ENCODE measurements at places on chromosomes 7 and 10.
A peak's percentile ranks its signal among the peaks of the same experiment; 100 is the strongest.

GRCh38 chr10:79112881-79113431 is 44.2 kb downstream of the ZMIZ1 start:
- no peak overlapping the region for H3K4me3 ChIP-seq
- H3K27ac ChIP-seq: no peak overlapping the region

GRCh38 chr10:114879541-114880158 is 58.1 kb downstream of the FHIP2A start:
- no peak overlapping the region for H3K27ac ChIP-seq
- peaks cover 18% of the 10 kb centered on the region for H3K4me1 ChIP-seq
- peaks cover 28% of the 10 kb centered on the region for H3K27me3 ChIP-seq
- DNase-seq: peak; percentile 56

DNA sequence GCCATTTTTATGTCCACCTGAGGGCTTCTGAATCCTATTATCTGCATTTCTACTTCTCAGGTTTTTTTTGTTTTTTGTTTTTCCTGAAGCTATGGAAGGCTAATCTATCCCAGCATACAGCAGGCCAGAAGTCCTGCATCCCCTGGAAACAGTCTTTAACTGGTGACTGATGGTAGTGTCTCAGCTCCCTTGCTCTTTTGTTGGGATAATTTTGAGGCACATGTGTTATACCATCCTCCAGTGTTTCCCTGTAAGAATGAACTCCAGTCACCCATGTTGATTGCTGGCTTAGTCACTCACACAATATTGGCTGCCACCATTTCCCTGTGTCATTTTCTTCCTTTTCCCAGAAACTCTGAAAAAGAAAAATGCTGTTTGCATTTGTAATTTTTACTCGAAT is 1094.0 kb upstream of the LRRN3 start:
- H3K27me3 ChIP-seq: no peaks in the 10 kb centered on the region
- no peaks in the 10 kb centered on the region for H3K4me1 ChIP-seq
- H3K36me3 ChIP-seq: no peaks in the 10 kb centered on the region

DNA sequence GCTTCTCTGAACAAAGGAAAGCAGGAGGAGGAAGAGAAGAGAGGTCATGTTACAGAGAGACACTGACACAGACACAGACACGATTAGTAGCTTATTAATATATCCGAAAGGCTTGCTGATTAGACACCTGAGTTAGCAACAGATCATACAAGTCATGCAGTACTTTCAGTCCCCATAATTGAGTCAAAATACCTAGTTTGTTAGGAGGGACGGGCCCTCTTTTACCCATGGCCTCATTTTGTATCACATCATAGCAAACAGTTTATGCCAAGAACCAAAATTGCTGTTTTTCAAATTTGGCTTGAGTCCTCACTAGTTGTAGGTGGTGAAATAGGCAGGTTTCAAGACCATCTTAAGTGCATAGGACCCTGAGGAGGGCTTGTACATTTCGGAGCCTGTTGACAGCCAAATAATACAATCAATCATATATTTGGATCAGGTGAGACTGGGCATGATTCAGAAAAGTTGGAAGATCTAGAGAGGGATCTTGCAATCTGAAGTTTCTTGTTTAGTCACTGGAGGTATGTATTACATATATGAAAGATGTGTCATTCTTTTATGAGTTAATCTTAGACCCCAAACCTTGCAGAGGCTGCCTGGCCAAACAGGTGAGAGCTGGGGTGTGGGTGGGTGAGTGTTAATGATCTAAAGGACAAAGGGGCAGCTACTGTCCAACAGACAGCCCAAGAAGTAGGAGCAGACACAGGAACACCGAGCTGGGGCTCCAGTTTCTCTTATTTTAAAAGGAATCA is 65.4 kb downstream of the PRPF18 start:
- DNase-seq: no peak
- no peak overlapping the region for H3K27ac ChIP-seq
- H3K4me1 ChIP-seq: peaks cover 15% of the 10 kb centered on the region
- H3K4me3 ChIP-seq: no peak overlapping the region
- H3K36me3 ChIP-seq: peaks cover 4% of the 10 kb centered on the region

DNA sequence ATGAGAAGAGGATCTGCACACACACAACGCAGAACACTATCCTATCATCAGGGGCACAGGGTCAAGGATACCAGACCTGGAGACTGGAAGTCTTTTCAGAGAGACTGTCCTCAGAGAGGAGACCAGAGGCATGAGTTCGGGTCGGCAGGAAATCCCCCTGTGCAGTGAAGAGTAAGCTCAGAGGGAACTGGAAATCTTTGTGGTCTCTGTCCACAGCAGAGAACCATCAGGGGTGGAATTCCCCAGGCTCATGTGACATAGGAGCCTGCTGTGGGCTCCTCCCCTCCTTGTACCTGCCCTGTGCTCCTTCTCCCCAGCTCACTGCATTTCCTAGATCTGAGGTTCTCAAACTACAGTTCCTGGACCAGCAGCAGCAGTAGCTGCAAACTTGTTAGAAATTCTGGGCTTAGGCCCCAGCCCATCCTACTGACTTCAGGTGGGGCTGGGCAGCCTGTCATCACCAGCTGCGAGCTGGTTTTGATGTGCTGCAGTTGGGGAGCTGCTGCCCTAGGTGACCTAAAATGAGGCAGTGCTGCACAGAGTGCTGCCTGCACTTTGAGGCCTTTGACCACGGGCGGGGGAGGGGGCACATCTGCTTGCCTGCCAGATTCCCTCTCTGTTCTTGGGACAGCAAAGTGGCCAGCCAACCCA is 2.4 kb downstream of the ZMIZ2 start:
- H3K4me1 ChIP-seq: peaks cover 46% of the 10 kb centered on the region
- peak; percentile 46 for DNase-seq

DNA sequence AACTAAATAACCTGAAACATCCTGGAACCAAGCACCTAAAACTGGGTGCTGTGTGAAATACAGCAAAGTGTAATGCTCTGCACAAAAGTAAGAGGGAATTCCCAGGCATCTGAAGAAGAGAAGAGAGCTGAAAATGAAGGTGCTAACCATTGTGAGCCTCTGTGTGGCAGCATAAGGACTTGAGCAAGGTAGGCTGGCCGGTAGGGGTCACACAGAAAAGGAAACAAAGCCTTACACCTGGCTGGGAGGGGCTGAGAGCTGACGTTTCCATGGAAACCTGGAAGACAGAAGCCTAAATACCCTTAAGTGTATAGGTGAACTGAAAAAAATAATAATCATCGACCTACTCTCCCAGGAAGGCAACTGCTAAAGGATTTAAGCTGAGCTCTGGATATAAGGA is 48.6 kb downstream of the CUL1 start:
- H3K4me1 ChIP-seq: peaks cover 17% of the 10 kb centered on the region
- DNase-seq: no peak
- H3K27ac ChIP-seq: no peak overlapping the region
- no peaks in the 10 kb centered on the region for H3K27me3 ChIP-seq
- no peak overlapping the region for H3K4me3 ChIP-seq
- peaks cover 45% of the 10 kb centered on the region for H3K36me3 ChIP-seq

GRCh38 chr10:120666308-120666707 is 184.9 kb upstream of the WDR11 start:
- no peaks in the 10 kb centered on the region for H3K4me1 ChIP-seq
- H3K27ac ChIP-seq: no peak overlapping the region
- no peaks in the 10 kb centered on the region for H3K36me3 ChIP-seq

DNA sequence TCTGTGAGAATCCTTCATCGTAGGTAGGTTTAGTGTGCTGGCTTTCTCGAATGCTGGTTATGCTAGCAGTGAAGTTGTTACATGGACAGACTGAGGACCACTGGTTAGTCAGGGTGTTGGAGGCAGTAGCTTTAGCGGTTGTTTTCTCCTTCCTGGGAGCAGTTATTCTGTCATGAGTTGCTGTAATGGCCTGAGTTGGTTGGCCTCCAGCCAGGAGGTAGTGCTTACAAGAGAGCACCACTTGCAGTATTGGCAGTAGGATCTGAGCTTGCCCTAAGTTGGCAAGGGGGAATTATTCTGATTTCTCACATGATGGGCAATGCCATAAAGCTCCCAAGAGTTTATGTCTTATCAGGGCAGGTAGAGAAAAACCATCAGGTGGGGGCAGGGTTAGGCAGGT is 58.0 kb downstream of the IPMK start:
- H3K36me3 ChIP-seq: peaks cover 31% of the 10 kb centered on the region
- no peak overlapping the region for H3K4me3 ChIP-seq
- H3K4me1 ChIP-seq: peaks cover 15% of the 10 kb centered on the region

DNA sequence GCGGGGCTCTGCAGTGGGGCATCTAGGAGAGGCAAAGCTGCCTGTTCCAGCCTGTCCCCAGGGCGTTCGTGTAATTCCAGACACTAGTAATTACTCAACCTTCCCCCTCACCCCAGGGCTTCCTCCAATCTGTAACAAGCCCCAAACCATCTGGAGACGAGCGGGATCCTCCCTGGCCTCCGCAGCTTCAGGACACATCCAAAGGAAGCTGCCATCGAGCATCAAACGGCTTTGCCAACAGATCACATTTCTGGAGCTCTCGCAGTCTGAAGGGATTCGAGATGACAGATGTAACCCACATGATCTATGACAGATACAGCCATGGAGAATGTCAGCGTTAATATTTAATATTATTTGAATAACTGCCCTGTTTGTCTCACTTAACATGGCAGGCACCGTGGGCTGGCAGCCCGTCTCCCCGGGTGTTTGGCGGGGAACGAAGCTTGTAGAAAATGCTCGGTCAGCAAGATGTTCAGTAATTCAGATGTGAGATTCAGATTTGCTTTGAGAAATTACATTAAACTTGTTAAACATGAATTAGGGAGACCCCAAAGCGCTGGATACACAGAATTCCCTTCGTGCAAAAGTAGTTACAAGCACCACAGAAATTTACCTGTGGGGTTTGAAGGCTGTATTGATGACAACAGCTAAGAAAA is 108.5 kb upstream of the C7orf33 start:
- H3K27me3 ChIP-seq: peaks cover under 1% of the 10 kb centered on the region
- no peak for DNase-seq
- no peak overlapping the region for H3K4me3 ChIP-seq
- no peaks in the 10 kb centered on the region for H3K36me3 ChIP-seq
- peaks cover 2% of the 10 kb centered on the region for H3K4me1 ChIP-seq

DNA sequence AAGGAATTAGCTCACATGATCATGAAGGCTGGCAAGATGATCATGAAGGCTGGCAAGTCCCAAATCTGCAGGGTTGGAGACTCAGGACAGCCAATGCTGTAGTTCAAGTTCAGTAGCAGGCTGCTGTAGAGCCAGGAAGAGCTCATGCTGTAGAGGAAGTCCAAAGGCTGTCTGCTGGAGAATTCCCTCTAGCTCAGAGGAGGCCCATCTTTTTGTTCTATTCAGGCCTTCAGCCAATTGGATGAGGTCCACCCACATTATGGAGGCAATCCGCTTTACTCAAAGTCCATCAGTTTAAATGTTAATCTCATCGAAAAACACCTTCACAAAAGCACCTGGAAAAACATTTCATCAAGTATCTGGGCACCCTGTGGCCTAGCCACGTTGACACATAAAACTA is 24.8 kb upstream of the FAM171A1 start:
- no peak overlapping the region for H3K27ac ChIP-seq
- no peaks in the 10 kb centered on the region for H3K4me1 ChIP-seq
- no peaks in the 10 kb centered on the region for H3K36me3 ChIP-seq
- H3K27me3 ChIP-seq: peaks cover 4% of the 10 kb centered on the region
- no peak overlapping the region for H3K4me3 ChIP-seq
- DNase-seq: no peak

- H3K36me3 ChIP-seq: peaks cover 28% of the 10 kb centered on the region
- H3K27ac ChIP-seq: peak overlapping the region; percentile 95
- H3K4me1 ChIP-seq: peaks cover 18% of the 10 kb centered on the region
- H3K4me3 ChIP-seq: peak overlapping the region; percentile 98
- H3K27me3 ChIP-seq: no peaks in the 10 kb centered on the region
Measured at GRCh38 chr7:97971120-97971989, 18.6 kb downstream of the OCM2 start.

GRCh38 chr7:85079434-85079833 is 107.4 kb downstream of the SEMA3D start:
- H3K36me3 ChIP-seq: no peaks in the 10 kb centered on the region
- H3K4me3 ChIP-seq: no peak overlapping the region
- H3K27me3 ChIP-seq: no peaks in the 10 kb centered on the region
- no peak overlapping the region for H3K27ac ChIP-seq
- no peak for DNase-seq

GRCh38 chr10:27635290-27635689 is 110.3 kb downstream of the MKX start:
- no peak overlapping the region for H3K27ac ChIP-seq
- no peak overlapping the region for H3K4me3 ChIP-seq
- H3K27me3 ChIP-seq: peaks cover 5% of the 10 kb centered on the region
- no peaks in the 10 kb centered on the region for H3K36me3 ChIP-seq
- DNase-seq: no peak
- H3K4me1 ChIP-seq: no peaks in the 10 kb centered on the region
